ENCODE measurements at places on chromosomes 5 and 9.
A peak's percentile ranks its signal among the peaks of the same experiment; 100 is the strongest.

GRCh38 chr5:160369990-160370712 is at the start of gene C1QTNF2:
Gene C1QTNF2 (minus strand): TSS chr5:160370626. CDS start chr5:160355011, 15,615 bp downstream.
- peak; percentile 71 for DNase-seq

DNA sequence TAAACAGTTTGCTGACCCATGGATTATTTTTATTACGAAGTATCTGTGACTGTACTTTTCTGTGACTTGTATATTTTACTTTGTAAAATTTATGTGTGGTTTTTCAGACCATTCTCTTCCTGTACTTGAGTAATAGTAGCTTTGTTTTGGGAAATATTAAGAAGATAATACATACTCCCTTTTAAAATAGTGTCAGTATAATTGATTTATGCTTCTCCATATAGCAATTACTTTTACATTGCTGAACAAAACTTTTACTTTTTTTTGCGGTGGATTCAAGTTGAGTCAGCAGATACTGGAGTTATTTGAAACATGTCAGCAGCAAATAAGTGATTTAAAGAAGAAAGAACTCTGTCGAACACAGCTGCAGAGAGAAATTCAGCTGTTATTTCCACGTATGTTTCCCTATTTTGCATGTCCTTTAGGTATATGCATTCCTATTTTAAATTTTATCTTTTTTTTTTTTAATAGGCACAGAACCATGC is 28.4 kb downstream of the TENT2 start:
- no peak for DNase-seq

GRCh38 chr5:85337435-85337834 is 952.8 kb upstream of the EDIL3 start:
- no peak for DNase-seq

DNA sequence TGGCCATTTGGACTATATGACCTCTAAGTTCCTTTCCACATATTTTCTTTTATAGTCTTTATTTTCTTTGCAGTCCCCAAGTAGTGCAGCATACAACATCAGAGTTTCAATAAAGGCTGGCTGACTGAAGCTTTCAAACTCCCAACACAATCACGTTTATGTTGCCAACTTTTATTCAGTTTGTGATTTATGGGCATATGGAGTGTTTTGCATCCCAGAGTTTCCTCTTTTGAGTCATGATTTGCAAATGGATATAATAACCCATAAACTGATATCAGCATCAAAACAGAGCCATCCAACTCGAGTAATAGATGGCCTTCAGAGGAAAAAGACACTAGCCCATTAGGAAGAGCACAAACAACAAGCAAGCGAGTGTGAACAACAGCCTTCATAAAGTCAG is 414.0 kb downstream of the ELAVL2 start:
- no peak for DNase-seq

DNA sequence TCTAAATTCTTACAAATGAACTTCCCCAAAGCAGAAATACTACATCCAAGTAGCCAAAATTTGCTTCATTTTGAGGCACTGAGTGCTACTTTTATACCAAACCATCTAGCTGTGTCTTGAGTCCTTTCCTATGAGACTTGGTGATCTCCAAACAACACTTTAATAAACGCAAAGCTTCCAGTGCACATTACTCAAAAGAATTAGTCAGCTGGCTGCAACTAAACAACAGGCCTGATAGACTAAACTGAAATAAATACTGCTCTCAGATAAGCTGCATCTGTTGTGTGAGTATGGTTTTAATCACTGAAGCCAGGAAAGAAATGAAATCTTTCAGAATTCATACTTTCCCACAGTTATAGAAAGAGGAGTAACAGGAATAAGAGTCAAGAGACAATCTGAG is 80.3 kb downstream of the VCAN start:
- no peak for DNase-seq

DNA sequence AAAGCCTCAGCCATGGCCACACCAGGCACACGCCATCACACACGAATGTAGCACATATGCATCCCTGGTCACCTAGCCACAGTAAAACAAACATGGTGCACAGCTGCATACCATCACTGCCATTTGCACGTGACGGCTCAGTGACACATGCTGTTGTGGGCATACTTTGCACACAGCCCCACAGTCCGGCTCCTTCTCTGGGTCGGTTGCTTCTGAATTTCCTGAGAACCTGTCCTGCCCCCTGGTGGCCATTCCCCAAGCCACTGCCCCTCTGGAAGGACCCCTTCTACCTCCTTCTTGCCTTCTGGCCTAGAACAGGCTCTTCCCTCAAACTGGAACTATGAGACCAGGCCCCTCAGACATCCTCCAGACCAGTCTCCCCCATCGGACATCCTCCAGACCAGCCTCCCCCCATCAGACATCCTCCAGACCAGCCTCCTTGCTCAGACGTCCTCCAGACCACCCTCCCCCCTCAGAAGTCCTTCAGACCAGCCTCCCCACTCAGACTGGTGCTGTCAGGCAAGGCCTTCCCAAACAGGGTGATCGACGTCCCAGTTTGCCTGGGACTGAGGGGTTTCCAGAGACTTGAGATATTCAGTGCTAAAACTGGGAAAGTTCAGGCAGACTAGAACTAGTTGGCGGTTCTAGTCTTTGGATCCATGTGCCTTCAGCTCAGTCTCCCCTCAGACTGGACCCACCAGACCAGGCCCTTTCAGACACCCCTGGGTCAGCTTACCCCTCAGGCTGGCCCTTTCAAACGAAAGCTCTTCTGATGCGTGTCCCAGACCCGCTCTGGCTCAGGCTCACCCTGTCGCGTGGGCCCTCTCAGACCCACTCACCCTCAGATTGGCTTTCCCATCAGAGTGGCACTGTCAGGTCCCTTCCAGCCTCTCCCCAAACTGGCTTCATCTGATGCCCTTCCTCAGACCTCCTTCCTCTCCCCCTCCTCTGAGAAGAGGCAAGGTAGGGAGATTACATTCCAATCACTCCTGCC is 24.3 kb upstream of the ENHO start:
- DNase-seq: peak; percentile 81

DNA sequence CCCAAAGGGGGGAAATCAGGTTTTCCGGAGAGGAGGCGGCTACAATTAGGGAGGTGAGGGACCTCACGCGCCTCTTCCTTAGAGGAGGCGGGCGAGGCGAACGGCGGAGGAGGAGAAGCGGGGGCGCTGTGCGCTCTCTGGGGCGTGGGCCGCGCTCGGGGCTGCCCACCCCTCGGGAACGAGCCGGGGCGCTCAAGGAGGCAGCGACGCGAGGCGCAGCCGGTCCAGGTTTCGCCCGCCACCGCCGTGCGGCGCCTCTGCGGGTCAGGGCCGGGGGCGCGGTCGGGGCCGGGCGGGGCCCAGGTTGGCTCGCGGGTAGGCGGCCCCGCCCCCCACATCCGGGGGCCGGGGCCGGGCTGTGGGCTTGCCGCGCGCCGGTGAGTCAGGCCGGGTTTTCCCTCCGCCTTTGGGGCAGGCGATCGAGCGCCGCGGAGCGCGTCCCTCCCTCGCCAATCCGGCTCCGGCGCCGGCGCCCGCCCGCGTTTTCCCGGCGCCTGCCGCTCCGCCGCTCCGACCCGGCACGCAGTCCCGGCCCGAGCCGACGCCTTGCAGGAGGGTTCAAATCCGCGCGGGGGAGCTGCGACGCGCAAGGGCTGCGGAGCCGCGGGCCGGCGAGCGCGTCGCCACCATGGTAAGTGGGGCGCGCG is at the start of gene N4BP3:
Gene N4BP3 (plus strand): TSS at position 392 of the 647 bp plus-strand sequence. CDS start 6,052 bp downstream, outside the sequence.
- peak; percentile 91 for DNase-seq

- DNase-seq: no peak
Observed at GRCh38 chr9:132602207-132602606, 19.8 kb downstream of the BARHL1 start.

GRCh38 chr5:131671994-131672655 is 37.1 kb upstream of the RAPGEF6 start:
- no peak for DNase-seq

DNA sequence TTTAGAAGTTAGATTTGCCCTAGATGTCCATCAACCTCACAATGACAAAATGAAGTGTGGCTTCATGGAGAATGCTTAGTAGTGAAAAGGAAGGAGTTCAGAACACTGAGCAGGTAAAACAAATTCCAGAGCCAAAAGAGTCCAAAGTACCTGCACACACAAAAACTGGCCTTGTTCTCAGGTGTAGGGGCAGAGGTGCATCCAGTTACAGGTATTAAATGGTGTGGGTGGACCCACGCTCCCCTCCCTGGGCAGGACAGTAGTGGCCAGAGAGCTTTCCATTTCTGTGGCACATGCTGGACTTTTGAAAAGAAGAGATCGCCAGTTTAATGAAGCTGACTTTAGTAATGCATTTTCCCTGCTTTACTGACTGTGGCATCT is 47.2 kb downstream of the SECISBP2 start:
- no peak for DNase-seq

- no peak for DNase-seq
Observed at GRCh38 chr5:118379470-118379869, 608.9 kb downstream of the DTWD2 start.

- DNase-seq: no peak
Observed at GRCh38 chr9:116450378-116451139, 236.5 kb upstream of the TRIM32 start.

- no peak for DNase-seq
Observed at GRCh38 chr9:96493757-96494156, 43.8 kb downstream of the HABP4 start.
